ENCODE measurements at places on chromosomes 3 and 15. TPM values are rescaled to one million over a fixed set of nuclear protein-coding genes. Genes with fewer than 3 reads are reported as not detected.

DNA sequence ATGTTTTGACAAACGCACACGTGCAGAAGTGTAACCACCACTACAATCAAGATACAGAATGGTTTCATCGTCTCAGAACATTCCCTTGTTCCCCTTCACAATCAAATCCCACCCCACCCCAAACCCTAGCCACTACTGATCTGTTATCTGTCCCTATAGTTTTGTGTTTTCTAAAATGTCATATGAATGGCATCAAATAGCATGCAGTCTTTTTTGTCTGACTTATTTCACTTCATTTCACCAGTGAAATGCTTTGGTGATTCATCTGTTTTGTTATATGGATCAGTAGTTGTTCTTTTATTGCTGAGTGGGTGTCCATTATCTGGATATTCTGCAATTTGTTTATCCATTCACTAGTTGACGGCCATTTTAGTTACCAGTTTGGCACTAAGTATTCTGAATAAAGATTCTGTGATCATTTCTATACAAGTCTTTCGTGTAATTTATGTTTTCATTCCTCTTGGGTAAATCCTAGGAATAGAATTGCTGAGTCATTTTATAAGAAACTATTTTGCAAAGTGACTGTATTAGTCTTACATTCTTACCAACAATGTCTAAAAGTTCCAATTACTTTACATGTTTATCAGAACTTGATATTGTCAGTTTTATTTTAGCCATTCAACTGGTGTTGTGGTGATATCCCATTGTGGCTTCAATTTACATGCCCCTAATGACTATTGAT, 232.8 kb downstream of the CLSTN2 start:
- no peak overlapping the region for H3K4me3 ChIP-seq
- no peaks in the 10 kb centered on the region for H3K36me3 ChIP-seq
- DNase-seq = no peak

GRCh38 chr3:119715105-119715504, 12.3 kb downstream of the CFAP91 start:
- no peak for DNase-seq
- H3K4me3 ChIP-seq = no peak overlapping the region
- no peak overlapping the region for H3K27ac ChIP-seq
- no peaks in the 10 kb centered on the region for H3K27me3 ChIP-seq
- no peaks in the 10 kb centered on the region for H3K4me1 ChIP-seq
- no peaks in the 10 kb centered on the region for H3K36me3 ChIP-seq

Gene MUC4
- total RNA-seq = 0.09 TPM

Gene COLQ
- total RNA-seq = 1.3 TPM

- H3K27ac ChIP-seq = no peak overlapping the region
- H3K36me3 ChIP-seq = no peaks in the 10 kb centered on the region
- DNase-seq = no peak
- no peaks in the 10 kb centered on the region for H3K4me1 ChIP-seq
These were observed 211.8 kb downstream of the CTNNB1 start for GRCh38 chr3:41411065-41411464.

- H3K4me3 ChIP-seq = no peak overlapping the region
- H3K36me3 ChIP-seq = no peaks in the 10 kb centered on the region
- no peak for DNase-seq
- no peak overlapping the region for H3K27ac ChIP-seq
- H3K27me3 ChIP-seq = no peaks in the 10 kb centered on the region
These were observed 475.1 kb upstream of the TBL1XR1 start for GRCh38 chr3:177672252-177672911.

Gene CPEB1
- total RNA-seq = 0.18 TPM

DNA sequence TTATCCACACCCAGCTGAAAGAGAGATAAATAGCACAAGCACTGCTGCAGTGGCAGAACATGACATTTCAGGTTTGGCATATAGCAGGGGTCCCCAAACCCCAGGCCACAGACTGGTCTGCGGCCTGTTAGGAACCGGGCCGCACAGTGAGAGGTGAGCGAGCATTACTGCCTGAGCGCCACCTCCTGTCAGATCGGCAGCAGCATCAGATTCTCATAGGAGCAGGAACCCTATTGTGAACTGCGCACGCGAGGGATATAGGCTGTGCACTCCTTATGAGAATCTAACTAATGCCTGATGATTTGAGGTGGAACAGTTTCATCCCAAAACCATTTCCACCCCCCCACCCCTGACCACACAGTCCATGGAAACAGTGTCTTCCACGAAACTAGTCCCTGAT, 54.6 kb downstream of the CCR4 start:
- H3K4me1 ChIP-seq = peaks cover 54% of the 10 kb centered on the region
- H3K4me3 ChIP-seq = no peak overlapping the region
- H3K27ac ChIP-seq = peak overlapping the region; percentile 43
- no peak for DNase-seq

GRCh38 chr3:67653425-67654098, 850 bp downstream of the SUCLG2 start:
- peaks cover 16% of the 10 kb centered on the region for H3K36me3 ChIP-seq
- H3K4me1 ChIP-seq = peaks cover 63% of the 10 kb centered on the region
- DNase-seq = no peak
- peak overlapping the region; percentile 77 for H3K27ac ChIP-seq

GRCh38 chr3:16516695-16517481, 3.4 kb upstream of the RFTN1 start:
- peaks cover 18% of the 10 kb centered on the region for H3K36me3 ChIP-seq
- H3K27ac ChIP-seq = peak overlapping the region; percentile 74
- DNase-seq = peak; percentile 62
- no peaks in the 10 kb centered on the region for H3K27me3 ChIP-seq
- peaks cover 65% of the 10 kb centered on the region for H3K4me1 ChIP-seq

- peak overlapping the region; percentile 98 for H3K27ac ChIP-seq
- peaks cover 51% of the 10 kb centered on the region for H3K36me3 ChIP-seq
- no peak for DNase-seq
- peaks cover 22% of the 10 kb centered on the region for H3K4me1 ChIP-seq
These were observed 506 bp downstream of the RAD51 start for GRCh38 chr15:40695469-40695890.

GRCh38 chr3:159779883-159780282, 208.8 kb upstream of the IL12A start:
- peaks cover 9% of the 10 kb centered on the region for H3K27me3 ChIP-seq
- no peaks in the 10 kb centered on the region for H3K4me1 ChIP-seq
- H3K36me3 ChIP-seq = no peaks in the 10 kb centered on the region
- no peak for DNase-seq
- no peak overlapping the region for H3K4me3 ChIP-seq

- H3K36me3 ChIP-seq = no peaks in the 10 kb centered on the region
- no peak overlapping the region for H3K4me3 ChIP-seq
- H3K27ac ChIP-seq = no peak overlapping the region
- peaks cover 9% of the 10 kb centered on the region for H3K4me1 ChIP-seq
These were observed 44.5 kb upstream of the BOC start for GRCh38 chr3:113166719-113167492.

- peaks cover 34% of the 10 kb centered on the region for H3K27me3 ChIP-seq
- no peaks in the 10 kb centered on the region for H3K36me3 ChIP-seq
- DNase-seq = no peak
These were observed 116.3 kb downstream of the RPL22L1 start for GRCh38 chr3:170753421-170754310.

- no peak overlapping the region for H3K27ac ChIP-seq
- H3K4me3 ChIP-seq = no peak overlapping the region
- no peaks in the 10 kb centered on the region for H3K4me1 ChIP-seq
- no peaks in the 10 kb centered on the region for H3K27me3 ChIP-seq
These were observed 207.4 kb upstream of the MME start for GRCh38 chr3:154872696-154873095.

Gene PRSS50
- not detected for total RNA-seq

Gene POTEB2
- total RNA-seq = not detected

Gene AGTR1
- not detected for total RNA-seq

DNA sequence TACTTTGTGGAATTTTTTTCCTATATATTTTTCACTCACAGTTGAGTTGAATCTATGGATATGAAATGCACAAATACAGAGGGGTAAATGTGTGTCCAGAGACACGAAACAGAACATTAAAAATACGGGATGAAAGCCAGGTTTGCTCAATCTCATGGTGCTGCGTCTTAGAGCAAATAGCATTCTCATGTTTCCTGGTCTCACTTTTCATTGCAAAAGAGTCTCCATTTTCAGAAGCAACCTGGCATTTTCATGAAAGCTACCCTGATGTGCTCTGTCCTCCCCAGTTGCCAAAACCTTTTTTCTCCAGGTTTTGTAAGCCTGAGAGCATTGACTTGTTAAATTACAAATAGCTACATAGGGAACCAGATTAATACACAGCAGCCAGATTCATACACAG, 49.5 kb upstream of the MBNL1 start:
- peak overlapping the region; percentile 12 for H3K27ac ChIP-seq
- no peaks in the 10 kb centered on the region for H3K27me3 ChIP-seq
- no peak for DNase-seq
- H3K4me1 ChIP-seq = peaks cover 67% of the 10 kb centered on the region

- H3K27ac ChIP-seq = no peak overlapping the region
- H3K4me1 ChIP-seq = peaks cover 15% of the 10 kb centered on the region
- H3K4me3 ChIP-seq = no peak overlapping the region
These were observed 45.4 kb downstream of the SSR3 start for GRCh38 chr3:156509189-156510174.

- H3K4me3 ChIP-seq = no peak overlapping the region
- no peaks in the 10 kb centered on the region for H3K27me3 ChIP-seq
- H3K27ac ChIP-seq = no peak overlapping the region
- peaks cover 17% of the 10 kb centered on the region for H3K36me3 ChIP-seq
These were observed 18.1 kb downstream of the NBEAL2 start for GRCh38 chr3:46997453-46998091.

GRCh38 chr3:2512881-2513280, 414.2 kb downstream of the CNTN4 start:
- DNase-seq = no peak
- H3K36me3 ChIP-seq = no peaks in the 10 kb centered on the region
- H3K27me3 ChIP-seq = peaks cover 2% of the 10 kb centered on the region
- no peaks in the 10 kb centered on the region for H3K4me1 ChIP-seq
- no peak overlapping the region for H3K27ac ChIP-seq

GRCh38 chr3:105030211-105030610, 336.5 kb upstream of the ALCAM start:
- H3K36me3 ChIP-seq = no peaks in the 10 kb centered on the region
- H3K4me1 ChIP-seq = no peaks in the 10 kb centered on the region
- H3K27me3 ChIP-seq = no peaks in the 10 kb centered on the region
- no peak overlapping the region for H3K27ac ChIP-seq

DNA sequence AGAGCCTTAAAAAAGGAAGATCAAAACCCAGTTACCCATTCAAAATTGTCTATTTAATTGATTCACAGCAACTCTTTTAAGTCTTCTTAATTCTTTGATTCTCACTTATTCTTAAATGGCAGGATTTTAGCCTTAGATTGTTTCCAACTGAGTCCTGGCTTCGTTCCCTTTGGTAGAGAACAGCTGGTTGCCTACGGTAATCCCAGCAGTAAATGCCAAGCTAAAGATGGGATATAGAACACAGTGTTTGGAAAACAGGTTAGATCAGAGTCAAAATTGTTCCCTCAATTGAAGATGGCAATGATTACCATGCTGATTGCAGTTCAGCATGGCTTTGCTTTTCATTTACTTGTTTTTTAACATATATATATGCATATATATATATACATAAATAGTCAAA, 300.9 kb downstream of the PYDC2 start:
- H3K27me3 ChIP-seq = no peaks in the 10 kb centered on the region
- DNase-seq = no peak
- no peaks in the 10 kb centered on the region for H3K36me3 ChIP-seq

GRCh38 chr15:78006567-78007205, 70.8 kb downstream of the TBC1D2B start:
- peak overlapping the region; percentile 27 for H3K27ac ChIP-seq
- peaks cover 40% of the 10 kb centered on the region for H3K36me3 ChIP-seq
- peaks cover 3% of the 10 kb centered on the region for H3K4me1 ChIP-seq
- H3K4me3 ChIP-seq = no peak overlapping the region
- H3K27me3 ChIP-seq = no peaks in the 10 kb centered on the region

Gene SPSB4
- not detected for total RNA-seq

Measured in activated CD4-positive, alpha-beta T cell treated with anti-CD3 and anti-CD28 coated beads for 36 hours (primary cell).